ENCODE measurements at places on chromosomes 12 and 14.

- DNase-seq, result no peak
Observed at GRCh38 chr12:47328831-47329545, 249.2 kb upstream of the AMIGO2 start.

GRCh38 chr14:101364503-101365328 lies 196.6 kb upstream of the DIO3 start:
- no peak for DNase-seq

- no peak for DNase-seq
Observed at GRCh38 chr14:28059254-28059653, 707.3 kb upstream of the FOXG1 start.

- no peak for DNase-seq
Observed at GRCh38 chr12:103799857-103800771, 40.9 kb downstream of the NT5DC3 start.

GRCh38 chr14:61636779-61637178 lies 58.5 kb upstream of the HIF1A start:
- DNase-seq, result no peak

Measured in activated T-helper 1 cell treated with anti-CD3 and anti-CD28 coated beads, Interleukin-12 subunit alpha, Interleukin-12 subunit beta, Interleukin-2, Interleukin-4 antibody, amounts not matched to agents 30 ng/mL and 10 ng/mL and 1 ng/mL, durations not matched to agents 14 hours and 24 hours and 36 hours (primary cell).